Activated CD4-positive, alpha-beta T cell treated with anti-CD3 and anti-CD28 coated beads, Interleukin-2, amount 50 U/mL, for 48 hours (primary cell): ENCODE measurements at places on chromosomes 2 and 18.

GRCh38 chr2:158066046-158066713 lies 35.5 kb upstream of the UPP2 start:
- DNase-seq, result no peak

- DNase-seq, result no peak
Measured at GRCh38 chr2:209773377-209773776, 1.7 kb downstream of the UNC80 start.

- no peak for DNase-seq
Measured at GRCh38 chr18:34345738-34346137, 121.0 kb upstream of the NOL4 start.

DNA sequence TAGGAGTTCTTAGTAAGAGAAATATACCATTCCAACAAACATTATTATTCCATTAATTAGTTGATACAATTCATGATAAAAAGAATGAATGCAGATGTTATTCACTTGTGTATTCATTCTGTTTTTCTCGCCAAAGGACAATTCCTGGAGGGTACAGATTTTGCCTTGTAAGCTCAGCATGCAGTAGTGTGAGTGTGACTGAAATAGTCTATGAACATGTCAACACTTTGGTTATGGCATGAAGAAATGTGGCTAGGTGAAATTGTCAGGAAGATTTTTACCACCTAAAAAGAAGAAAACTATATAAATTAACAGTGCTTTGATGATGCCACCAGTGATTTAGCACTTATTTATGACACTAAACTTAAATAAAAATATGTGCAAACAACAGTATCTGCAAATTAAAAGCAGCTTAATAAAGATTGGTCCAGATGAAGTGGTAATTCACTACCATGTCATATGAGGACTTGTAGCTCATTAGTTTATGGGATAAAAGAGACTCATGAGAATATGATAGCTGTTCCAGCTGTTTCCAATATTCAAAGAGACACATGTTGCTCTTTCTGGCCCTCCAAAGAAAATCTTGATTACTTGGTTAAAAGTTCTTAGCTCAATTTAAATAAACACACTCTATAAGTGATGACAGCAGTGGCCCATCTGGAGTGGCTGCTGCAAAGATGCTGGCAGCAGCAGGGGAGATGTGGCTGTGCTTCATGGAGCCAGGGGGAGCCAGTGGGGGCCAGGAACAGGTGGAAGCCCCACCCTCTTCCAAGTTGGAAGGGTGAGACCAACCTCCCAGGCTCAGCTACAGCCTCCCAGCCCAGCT lies 165.0 kb downstream of the CDH19 start:
- no peak for DNase-seq
